ENCODE measurements at places on chromosomes 4 and X.

DNA sequence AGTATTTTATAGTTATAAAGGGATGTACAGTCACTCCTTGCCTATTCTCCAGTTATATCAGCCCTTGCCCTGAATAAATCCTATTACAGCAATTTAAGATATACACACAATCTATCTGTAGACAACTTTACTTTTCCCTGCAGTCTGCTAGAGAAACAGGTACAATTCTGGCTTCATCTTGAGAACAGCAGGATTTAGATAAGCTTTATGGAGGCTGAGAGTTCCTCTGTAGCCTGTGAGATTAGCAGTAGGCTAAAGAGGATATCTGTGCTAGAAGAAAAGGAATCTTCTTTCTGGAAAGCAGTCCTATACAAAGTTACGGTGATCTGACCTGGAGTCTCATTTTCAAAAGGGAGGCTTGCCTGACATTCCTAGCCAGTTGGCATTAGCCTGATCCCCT is 290.3 kb downstream of the GALNTL6 start:
- no peak for DNase-seq

DNA sequence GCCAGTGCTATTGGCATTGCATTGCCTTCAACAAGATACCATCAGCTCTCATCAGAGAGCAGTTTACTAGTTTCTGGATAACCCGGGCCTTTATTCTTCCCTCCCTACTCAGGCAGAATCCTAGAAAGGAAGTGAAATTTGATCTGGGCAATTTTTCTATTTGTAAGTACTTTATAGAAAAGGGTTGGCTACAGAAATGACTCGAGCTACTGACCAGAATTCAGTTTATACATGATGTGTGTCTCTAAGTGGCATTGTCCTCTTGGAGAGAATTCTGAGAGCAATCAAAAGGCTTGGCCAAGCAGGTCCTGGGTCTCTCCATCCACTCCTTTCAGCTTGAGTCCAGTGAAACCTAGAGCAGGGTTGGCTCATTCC is 192.7 kb upstream of the LEF1 start:
- DNase-seq = no peak

DNA sequence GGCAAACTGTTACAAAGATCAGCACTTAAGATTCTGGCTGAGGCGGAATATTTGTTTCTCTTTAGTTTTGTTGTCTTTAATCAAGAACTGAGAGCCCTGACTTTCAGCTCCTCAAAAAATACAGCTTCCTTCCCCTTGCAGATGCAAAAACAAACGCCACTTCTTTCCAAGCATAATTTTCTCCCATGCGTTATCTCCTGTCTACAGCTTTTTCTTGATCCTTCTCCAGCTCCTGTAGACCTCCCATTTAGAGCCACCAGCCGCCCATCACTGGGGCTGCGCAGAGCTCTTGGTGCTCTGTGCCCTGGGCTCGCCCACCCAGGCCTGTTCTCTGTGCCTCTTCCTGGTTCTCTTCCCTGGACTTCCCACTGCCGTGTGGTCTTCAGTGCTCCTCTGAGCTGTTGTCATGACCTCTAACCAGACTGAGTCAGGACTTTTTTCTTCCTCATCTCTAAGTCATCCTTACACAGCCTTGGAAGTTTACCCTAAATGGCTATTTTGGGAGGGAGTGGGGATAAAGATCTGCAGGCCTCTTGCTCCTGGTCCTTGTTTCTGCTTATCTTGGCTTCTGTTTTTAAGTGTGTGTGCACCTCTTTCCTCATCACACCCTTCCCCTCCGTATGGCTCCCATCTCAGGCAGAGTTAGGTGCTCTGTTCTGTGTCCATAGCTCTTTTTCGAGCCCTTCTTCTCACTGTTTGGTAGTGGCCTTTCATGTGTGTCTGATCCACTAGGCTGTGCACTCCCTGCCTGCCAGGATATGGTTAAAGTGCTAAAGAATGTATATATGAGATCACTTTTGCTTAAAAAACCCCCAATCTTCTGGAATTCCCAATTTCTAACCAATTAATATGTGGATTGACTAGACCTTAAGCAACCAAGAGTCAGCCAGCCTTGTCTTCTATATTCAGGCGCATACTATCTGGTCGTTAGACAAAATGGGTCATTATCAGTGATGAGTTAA is 122.5 kb downstream of the PTTG2 start:
- DNase-seq = no peak

DNA sequence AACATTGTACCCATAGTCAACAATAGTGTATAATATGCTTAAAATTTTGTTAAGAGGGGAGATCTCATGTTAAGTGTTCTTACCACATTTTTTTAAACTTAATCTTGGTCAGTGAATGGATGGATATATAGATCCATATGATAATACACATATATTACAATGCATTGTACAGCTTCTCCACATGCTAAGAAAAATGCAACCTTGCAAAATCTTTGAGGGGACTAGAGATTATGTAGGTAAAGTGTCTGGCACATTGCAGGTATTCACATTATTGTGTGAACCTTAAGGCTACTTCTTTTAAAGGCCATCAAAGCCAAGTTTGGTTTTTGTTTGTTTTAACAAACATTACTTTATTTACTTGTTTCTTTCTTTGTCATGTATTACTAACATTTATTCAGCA is 10.4 kb upstream of the GPC3 start:
- no peak for DNase-seq

DNA sequence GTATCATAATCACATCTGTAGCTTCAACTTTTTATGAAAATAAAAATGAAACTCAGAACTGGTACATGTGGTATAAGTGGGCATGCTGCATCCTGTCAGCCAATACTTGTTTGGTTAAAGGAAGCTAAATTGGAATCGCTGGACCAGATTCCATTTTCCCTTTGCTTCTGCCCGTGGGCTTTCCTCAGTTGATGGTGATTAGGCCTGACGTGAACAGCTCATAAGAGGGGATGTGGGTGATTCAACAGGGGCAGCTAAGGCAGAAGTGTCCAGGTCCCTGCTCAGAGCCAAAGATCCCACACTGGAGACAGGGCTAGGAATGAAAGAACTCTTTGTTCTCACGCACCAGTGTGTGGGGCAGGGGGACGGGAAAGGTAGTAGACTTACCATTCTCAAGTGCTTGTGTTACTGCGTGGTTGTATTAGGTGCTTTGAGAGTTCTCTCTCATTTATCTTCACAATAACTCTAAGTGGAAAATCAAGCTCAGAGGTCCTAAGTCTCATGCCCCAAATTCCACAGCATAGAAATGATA is 63.2 kb upstream of the GUCY1A1 start:
- no peak for DNase-seq

- DNase-seq = no peak
Observed at GRCh38 chr4:71602289-71602900, 181.5 kb downstream of the GC start.

DNA sequence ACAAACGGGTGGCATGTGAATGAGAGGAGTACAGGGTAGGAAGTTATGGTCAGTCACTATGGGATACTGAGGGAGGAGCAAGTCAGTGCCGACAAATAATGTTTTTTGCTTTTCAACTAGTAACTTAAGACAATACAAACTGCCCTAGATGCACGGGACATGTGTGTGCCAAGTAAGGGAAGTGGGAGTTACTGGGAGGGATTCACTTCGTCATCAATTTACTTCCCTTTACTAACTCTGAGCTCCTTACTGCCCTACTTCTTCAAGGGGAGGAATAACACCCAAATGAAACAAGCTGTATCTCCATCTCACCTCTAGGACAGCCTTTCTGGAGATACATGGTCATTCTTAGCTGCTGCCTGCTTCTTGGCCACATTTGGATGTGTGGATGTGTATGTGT is 97.7 kb downstream of the DGKK start:
- no peak for DNase-seq

- peak; percentile 75 for DNase-seq
Observed at GRCh38 chr4:128863312-128864075, 54.0 kb downstream of the JADE1 start.

DNA sequence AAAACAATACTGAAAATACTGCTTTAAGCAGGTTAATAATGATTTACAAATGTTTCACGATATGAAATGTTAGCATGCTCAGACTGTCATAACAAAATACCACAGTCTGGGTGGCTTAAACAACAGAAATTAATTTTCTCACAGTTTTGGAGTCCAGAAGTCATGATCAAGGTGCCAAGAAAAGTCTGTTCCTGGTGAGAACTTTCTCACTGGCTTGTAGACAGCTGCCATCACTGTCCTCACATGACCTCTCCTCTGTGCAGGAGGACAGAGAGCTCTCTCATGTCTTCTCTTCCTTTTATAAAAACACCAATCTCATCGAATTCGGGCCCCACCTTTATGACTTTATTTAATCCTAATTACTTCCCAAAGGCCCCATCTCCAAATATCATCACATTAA is 426.7 kb downstream of the KLHL13 start:
- DNase-seq = no peak

DNA sequence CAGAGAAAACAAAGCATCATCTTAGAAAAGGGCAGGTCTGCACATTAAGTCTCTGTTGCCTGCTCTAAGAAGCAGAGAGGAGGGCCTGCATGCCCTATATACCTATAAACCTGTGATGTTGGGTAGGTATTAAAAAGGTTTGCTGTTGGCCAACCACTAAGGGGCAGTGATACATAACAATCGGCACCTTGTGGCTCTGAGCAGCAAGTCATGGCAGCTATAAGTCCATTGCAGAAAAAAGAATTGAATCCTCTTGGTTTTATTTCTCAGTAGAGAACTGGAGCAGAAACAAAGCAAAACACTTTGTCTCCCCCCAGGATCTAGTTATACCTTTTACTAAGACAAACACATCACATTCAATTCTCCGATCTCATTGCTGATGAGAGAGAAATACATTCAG is 1364.4 kb downstream of the STIM2 start:
- DNase-seq = no peak

DNA sequence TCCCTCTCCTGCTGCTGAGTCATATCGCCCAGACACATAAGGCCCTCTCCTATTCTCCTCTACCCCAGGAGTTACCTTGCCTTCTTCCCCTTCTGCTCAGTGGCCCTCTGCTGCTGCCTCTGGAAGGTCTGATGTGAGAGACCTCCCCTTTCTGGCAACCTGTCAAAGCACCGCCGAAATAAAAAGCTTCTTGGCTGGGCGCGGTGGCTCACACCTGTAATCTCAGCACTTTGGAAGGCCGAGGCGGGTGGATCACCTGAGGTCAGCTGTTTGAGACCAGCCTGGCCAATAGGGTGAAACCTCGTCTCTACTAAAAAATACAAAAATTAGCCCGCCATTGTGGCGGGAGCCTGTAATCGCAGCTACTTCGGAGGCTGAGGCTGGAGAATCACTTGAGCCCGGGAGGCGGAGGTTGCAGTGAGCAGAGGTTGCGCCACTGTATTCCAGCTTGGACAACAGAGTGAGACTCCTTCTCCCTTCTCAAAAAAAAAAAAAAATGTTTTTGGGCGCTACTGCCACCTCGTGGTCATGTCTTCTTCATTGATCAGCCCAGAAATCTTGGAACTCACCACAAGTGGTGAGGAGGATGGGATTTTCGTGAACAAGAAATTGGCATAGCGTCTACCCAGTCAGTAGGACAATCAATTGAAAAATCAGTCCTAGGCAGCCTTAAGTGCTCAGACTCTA is 8.6 kb upstream of the ZXDA start:
- no peak for DNase-seq

DNA sequence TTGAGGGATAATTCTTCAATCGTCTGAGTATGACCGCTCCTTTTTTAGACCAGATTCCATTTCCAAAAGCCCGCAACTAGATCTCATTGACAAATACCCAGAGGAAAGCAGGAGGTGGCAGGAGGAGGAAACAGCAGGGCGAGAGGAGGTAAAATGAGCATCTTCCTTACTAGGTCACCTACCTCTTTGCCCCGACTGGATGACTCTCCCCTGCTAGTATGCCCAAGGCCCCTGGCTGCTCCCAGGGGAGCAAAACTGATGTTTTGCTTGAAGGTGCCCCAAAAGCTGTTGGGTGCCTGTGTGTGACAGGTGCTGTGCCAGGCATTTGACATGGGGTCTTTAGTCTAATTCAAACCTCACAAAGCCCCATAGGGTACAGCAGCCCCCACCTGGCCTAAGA is 48.9 kb downstream of the C4orf50 start:
- no peak for DNase-seq

DNA sequence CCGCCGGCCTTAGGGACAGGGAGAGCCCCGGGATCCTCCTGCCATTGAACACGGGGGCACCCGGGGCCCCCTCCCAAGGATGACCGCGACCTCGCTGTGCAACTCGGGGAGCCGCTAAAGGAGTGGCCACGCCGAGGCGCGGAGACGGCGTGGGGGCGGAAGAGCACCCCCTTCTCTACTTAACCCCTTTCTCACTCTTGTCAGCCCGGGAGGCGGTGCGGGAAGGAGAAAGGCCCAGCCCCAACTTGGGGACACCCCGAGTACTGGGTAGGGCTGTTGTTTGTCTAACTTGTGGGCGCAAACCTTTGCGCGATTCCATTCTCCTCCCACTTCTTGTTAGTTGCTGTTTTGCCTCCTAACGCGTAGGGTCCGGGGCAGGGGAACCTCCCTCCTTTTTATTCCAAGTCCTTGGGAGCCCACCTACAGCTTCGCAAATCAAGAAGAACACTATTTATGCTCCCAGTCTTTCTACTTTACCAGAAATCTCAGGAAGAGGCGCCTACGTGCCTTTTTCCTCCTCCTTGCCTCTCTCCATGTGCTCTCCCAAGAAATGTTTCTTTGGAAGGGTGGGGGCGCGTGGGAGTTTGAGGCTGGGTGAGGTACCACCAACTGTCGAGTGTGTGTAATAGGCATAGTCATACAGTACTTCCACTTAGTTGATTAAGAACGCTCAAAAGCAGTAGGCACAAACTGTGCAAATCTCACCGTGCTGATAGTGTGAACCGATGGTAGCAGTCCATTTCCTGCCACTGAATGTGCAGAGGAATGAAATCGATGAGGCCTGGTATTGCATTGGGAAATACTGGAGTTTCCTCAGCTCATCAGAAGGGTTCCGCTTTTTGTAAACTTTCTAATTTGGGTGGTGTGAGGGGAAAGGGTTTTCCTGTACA is 813 bp downstream of the DIAPH2 start:
- DNase-seq = peak; percentile 53

- DNase-seq = no peak
Observed at GRCh38 chrX:72306085-72306801, 529 bp upstream of the CITED1 start.

DNA sequence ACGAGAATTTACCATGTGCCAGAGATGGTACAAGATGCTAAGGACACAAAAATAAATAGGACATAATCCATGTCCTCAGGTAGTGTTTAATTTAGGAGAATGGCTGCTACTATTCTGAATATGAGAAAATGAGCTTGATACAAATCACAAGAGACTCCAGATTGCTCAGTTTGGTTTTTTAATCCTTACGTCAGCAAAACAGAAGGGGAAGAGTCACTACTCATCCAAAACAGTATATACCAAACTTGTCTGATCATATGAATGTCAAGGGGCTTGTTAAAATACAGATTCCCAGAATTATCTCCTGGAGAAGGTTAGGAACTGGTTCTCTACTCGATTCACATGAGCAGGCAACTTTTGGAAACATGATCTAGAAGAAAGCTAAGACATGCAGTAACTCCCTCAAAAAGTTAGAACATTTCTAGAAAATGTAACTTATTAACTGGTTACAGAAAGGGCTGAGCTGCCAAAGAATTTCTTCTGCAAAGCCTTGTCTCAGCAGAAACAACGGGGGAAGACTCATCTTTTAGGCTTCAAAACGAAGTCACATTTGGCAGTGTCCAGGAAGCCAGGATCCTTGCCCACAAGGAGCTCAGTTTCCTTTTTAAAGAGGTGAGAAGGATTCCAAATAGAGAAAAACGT is 3.4 kb downstream of the AIFM1 start:
- peak; percentile 16 for DNase-seq

GRCh38 chr4:95431678-95432077 is 117.1 kb downstream of the UNC5C start:
- no peak for DNase-seq
